Heart right ventricle (tissue), 16 donors: ENCODE measurements at places on chromosomes 12 and 14.

GRCh38 chr12:24919346-24920001, 29.4 kb downstream of the BCAT1 start:
- DNase-seq = no peak

DNA sequence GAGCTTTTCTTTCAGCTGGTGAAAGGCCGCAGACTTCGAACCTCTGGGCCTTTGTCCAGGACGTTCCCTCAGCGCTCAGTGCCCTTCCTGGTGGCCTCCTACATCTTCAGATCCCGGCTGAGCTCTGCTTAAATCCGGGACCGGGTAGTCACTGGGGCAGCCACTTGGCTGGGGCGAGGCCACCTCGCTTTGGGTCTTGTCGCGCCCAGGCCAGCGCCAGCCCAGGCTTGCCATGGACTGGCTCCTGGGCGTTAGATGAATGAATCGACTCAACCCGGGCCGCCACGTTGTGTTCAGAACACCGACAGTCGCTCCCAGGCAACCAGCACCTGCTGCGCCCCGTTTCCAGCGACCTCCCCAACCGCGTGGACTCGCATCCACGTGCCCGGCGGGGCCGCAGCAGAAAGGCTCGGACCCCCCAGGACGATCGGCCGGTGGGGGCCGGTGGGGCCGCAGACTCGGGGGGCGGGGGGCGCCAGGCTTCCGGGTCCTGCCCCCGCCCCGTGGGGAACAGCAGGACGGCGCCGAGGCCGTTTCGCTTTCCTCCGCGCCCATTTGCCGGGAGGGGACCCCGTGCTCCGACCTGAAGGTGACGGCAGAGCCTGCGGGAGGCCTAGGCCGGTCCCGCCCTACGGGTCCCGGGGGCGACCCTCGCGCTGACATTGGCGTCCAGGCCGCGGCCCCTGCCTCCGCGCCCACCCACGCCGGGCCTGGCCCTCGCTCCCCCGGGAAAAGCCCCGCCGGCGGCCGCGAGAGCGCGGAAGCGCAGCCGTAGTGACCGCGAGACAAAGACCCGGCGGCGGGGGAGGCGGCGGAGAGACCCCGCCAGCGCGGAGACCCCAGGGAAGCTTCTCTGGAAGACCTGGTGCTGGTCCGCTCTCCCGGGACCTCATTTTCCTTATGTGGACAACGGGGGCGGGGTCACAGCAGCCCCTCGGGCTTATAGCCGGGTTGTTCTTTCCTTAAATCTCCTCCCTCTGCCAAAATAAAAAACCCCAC, 37.3 kb upstream of the RCOR1 start:
- peak; percentile 47 for DNase-seq

GRCh38 chr14:39025250-39025809, 77.7 kb downstream of the SEC23A start:
- DNase-seq = no peak

- DNase-seq = no peak
Observed at GRCh38 chr14:26702721-26703230, 104.9 kb upstream of the NOVA1 start.

- peak; percentile 94 for DNase-seq
Observed at GRCh38 chr12:124914392-124915238, at the start of gene UBC. Gene UBC (minus strand): TSS chr12:124914650. CDS start chr12:124913771, 879 bp downstream.

GRCh38 chr14:31842899-31843298, 234.2 kb upstream of the ARHGAP5 start:
- no peak for DNase-seq

DNA sequence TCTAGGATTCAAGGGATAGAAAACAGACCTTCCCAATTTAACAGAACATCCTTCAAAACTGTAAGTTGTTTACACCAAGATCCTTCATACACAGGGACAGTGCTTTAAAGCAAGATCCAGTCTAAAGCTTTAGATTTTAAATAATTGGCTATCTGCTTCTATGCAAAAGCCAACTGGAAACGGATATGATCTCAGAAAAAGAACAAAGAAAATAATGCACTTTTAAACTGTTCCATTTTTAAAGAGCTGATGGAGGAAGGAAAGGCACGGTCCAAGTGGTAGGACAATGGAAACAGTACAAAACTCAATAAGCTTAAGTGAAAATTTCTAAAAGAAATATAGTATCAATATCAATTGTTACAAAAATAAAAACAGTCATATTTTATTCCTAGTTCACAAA, 27.7 kb downstream of the LRP6 start:
- DNase-seq = no peak
